ENCODE measurements at places on chromosomes 16 and 17. TPM values are rescaled to one million over a fixed set of nuclear protein-coding genes. Genes with fewer than 3 reads are reported as not detected.

Gene DPEP1
- 1.3 TPM for total RNA-seq

GRCh38 chr16:23294260-23294659 lies 7.8 kb upstream of the SCNN1B start:
- DNase-seq: peak; percentile 64

Gene PRDM7
- not detected for total RNA-seq

GRCh38 chr17:38844261-38844757 lies 9.2 kb downstream of the RPL23 start:
- peak; percentile 41 for DNase-seq

GRCh38 chr17:56832446-56832845 lies 1.3 kb downstream of the C17orf67 start:
- DNase-seq: no peak

- no peak for DNase-seq
Measured at GRCh38 chr17:76428511-76428910, 24.4 kb downstream of the UBE2O start.

DNA sequence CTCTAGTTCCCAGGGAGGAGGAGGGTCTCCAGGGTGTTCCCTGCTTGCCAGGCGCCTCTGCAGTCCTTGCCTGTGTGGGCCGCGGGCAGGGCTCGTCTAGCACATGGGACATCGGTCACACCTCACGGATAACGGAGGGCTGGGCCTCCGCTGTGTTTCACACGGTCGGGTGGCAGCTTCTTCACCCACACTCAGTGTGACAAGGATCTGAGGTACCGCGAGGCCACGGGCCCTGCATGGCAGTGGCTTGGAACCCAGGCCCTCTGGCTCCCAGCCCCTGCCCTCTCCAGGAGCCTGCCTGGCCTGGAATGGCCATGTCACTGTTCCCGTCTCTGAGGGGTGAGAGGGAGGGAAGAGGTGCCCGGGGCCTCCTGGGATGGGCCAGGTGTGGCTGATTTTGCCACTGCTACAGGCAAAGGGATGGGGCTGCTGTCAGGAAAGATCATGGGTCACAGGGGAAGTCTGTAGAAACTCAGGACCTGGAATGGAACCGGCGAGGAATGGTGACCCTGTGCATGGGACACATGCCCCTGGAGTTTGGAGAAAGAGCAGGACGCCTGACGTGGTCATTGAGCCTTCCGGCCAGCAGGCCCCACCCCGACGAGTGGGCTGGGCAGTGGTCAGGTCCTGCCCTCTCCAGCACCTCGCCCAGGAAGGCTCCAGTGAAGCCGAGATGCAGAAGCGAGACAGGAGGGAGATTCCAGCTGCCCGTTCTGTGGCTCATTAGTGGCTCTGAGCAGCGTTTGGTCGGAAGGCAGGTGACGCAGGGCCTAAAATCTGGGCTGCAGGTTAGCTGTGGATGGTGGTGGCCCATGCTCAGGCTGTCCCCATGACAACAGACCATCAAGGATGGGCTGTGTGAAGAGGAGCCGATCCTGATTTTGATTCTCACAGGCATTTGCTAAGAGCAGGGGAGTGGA lies 76.5 kb upstream of the GSE1 start:
- DNase-seq: no peak

DNA sequence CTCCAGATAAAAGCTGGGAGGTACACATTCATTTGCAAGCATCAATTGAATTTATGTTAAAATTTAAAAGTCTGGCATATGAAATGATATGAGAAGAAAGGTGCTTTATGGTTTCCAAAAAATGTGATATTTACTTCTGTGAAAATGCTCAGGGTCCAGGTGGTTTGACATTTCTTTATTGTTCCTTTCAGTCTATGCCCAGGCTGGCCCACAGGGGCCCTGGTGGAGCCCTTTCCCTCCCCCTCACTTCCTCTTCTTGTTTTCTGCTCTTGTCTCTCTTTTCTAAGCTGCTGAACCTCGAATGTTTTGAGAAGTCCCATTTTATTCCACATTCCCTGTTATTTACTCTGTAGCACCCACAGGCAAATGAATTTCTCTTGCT lies 127.8 kb downstream of the HS3ST3B1 start:
- no peak for DNase-seq

DNA sequence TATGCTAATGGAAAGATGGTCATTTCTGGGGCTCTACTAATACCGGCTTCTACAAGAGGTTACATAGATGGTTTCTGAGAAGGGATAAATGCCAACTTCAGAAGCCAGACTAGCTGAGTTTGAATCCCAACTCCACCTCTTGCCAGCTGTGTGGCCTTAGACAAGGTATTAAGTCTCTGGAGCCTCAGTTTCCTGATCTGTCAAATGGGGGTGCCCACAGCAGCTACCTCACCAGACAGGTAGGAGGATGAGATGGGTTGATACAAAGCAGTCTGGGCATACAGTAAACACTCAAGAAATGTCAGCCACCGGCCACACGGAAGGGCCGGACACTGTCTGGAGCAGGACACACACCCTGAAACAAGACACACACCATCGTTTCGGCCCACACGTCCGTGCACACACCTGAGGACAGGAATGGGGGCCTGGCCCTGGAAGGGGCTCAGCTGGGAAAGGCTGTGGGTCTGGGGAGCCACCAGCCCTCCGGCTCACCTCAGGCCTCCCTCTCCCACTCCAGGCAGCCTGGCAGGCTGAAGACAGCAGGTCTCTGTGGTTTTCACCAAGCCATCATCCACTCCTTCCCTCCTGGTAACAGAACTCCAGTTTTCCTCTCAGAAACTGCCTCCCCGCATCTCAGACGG lies 5.5 kb downstream of the KNOP1 start:
- DNase-seq: no peak

DNA sequence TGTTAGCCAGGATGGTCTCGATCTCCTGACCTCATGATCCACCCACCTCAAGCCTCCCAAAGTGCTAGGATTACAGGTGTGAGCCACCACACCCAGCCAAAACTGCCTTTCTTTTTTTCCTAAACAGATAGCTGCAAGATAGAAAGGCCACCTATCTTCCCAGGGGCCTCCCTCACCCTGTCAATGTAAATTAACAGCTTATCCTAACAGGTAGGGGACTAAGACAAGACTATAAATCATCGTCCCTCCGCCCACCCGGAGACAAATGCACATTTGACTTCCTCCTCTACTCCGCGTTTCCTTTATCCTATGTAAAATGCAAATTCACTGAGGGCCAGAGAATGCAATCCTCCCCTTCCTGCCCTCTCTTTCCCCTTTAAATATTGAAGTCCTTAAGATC lies 71.4 kb downstream of the MARF1 start:
- no peak for DNase-seq

Gene PSME3IP1
- total RNA-seq: 113 TPM

Gene RBFOX1
- total RNA-seq: 3.2 TPM

DNA sequence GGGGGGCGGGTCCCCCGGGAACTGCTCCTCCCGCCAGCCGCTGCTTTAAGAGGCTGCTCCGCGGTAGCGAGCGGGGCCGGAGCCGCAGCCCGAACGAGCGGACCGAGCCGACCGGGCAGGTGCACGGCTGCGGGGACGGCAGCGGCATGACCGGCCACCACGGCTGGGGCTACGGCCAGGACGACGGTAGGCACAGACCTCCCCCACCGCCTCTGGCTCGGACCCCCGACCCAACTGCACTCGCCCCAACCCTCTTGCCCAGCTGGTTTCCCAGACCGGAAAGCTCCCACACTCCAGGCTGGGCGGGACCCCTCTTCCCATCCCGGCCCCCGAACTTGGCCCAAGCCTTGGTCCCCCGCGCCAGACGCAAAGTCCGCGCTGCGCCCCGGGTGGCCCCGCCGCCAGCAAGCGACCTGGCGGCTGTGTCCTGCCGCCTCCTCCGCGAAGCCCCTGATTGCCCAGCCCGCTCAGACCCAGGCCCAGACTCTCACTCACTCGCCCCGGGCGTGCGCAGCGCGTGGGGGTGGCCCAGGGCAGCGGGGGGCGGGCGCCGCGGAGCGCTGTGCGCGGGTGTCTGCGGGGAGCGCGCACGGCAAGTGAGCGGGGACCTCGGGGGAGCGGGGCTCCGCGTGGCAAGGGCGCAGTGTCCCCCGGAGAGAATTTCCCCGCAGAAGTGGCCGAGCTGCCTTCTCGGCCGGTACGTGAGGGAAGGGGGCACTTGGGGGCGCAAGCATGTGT lies at the start of gene CA7:
Gene CA7, plus strand, starts transcription at position 73 of the 738 bp plus-strand sequence. Its CDS starts 74 bp downstream, at position 147.
- DNase-seq: no peak

Gene PLA2G10
- total RNA-seq: 4.0 TPM

Gene ABAT
- 15.7 TPM for total RNA-seq

Gene BEAN1
- not detected for total RNA-seq

- peak; percentile 70 for DNase-seq
Measured at GRCh38 chr16:84062734-84063640, 20.4 kb upstream of the SLC38A8 start.

DNA sequence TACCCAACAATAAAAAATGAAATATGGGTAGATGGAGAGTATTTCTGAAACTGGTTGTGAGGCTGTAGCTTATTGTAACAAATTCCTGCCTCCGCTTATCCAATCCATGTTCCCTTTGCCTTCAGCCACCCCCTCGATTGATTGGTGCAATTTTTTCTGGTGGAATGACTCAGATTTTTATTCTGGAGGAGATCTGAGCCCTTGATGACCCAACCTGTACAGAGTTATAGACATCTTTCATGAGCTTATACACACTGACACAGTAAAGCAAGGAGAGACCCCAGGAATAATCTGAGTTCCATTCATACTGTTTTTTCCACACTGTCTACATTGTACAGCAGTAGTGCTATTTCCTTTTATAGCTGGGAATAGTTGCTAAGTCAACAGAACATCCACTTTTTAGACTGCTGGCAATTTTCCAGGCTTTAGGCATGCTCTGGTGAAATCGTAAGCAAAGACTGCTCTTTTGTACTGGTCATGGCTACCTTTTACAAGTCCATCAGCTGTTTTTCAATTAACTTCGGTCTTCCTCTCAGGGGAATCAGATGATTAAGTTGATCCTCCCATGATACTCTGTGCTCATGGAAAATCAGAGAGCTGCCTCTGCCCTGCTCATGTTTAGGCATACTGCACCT lies 30.1 kb downstream of the CCL4 start:
- DNase-seq: peak; percentile 34

DNA sequence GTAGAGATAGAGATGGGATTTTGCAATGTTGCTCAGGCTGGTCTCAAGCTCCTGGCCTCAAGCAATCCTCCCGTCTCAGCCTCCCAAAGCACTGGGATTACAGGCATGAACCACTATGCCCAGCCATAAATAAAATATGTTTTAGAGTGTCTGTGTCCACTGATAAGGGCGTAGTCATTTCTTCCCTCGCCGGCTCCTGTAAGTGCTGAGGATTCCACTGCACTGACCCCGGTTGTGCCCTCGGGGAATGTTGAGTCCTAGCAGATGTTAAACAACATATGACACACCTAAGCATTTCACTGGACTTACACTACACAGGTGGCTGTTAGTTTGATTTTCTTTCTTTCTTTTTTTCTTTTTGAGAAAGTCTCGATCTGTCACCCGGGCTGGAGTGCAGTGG lies 5.6 kb upstream of the SHMT1 start:
- DNase-seq: no peak

GRCh38 chr16:70691223-70692129 lies 5.6 kb upstream of the MTSS2 start:
- peak; percentile 69 for DNase-seq

DNA sequence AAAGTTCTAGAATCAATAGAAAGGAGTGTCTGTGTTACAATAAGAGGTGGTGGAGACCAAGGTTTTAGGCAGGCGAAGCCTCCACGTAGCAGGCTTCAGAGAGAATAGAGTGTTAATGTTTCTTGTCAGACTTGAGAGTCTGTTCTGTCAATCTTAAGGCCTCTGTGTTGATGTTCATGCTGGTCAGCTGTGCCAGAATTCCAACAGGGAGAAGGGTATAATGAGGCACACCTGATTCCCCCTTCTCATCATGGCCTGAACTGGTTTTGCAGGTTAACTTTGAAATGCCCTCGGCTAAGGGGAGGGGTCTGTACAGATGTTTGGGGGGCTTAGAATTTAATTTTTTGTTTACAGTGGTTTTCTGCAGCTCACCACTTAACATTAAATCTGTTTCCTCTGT lies 46.0 kb downstream of the RNF112 start:
- DNase-seq: no peak

GRCh38 chr17:57955183-57955931 lies at the start of gene CUEDC1:
TSS of gene CUEDC1 (minus strand) at chr17:57955412. CDS start at chr17:57885564, 69,848 bp downstream.
- peak; percentile 82 for DNase-seq

GRCh38 chr17:39306509-39307212 lies 80.9 kb upstream of the STAC2 start:
- no peak for DNase-seq

DNA sequence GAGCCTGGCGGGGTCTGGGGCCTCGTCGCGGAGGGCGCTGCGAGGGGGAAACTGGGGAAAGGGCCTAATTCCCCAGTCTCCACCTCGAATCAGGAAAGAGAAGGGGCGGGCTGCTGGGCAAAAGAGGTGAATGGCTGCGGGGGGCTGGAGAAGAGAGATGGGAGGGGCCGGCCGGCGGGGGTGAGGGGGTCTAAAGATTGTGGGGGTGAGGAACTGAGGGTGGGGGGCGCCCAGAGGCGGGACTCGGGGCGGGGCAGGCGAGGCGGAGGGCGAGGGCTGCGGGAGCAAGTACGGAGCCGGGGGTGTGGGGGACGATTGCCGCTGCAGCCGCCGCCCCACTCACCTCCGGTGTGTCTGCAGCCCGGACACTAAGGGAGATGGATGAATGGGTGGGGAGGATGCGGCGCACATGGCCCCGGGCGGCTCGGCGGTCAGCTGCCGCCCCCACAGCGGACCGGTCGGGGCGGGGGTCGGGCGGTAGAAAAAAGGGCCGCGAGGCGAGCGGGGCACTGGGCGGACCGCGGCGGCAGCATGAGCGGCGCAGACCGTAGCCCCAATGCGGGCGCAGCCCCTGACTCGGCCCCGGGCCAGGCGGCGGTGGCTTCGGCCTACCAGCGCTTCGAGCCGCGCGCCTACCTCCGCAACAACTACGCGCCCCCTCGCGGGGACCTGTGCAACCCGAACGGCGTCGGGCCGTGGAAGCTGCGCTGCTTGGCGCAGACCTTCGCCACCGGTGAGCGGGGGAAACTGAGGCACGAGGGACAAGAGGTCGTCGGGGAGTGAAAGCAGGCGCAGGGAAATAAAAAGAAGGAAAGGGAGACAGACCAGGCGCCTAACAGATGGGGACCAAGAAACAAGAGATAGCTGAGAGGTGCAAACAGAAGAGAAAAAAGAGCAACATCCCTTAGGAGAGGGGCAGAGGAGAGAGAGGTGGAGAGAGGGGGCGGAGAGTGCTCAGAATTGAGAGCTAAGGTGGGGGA lies at the start of gene PNMT:
Gene PNMT, plus strand, starts transcription at position 509 of the 980 bp plus-strand sequence. Its CDS starts 23 bp downstream, at position 532.
- DNase-seq: peak; percentile 81

- DNase-seq: no peak
Measured at GRCh38 chr16:57203451-57203850, 17.3 kb downstream of the RSPRY1 start.

- peak; percentile 45 for DNase-seq
Measured at GRCh38 chr17:47905221-47905733, 9.2 kb downstream of the SP2 start.

Gene HLF
- total RNA-seq: 8.5 TPM

DNA sequence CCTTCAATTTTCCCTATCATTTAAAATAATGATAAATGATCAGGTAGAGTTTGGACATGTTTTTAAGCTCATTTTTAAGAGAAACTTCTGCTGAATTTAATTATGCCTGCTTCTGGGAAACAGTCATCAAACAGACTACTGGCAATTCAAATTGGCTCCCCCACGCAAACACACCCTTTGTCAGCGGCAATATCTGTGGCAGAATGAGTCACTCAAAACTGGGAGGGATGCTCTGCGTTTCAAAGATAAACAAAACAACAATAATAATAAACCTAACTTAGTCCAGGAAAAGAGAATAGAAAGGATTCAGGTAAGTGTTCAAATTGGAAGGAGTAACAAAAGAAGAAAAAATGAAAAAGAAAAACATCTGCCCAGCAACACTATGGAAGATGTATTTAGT lies 108.1 kb upstream of the ERCC4 start:
- no peak for DNase-seq

Gene TBC1D28
- total RNA-seq: not detected

- peak; percentile 69 for DNase-seq
Measured at GRCh38 chr17:81713556-81714411, 1.7 kb downstream of the SLC25A10 start.

All from transverse colon (tissue), 4 donors.